ENCODE measurements at places on chromosomes 11 and 22. TPM values are rescaled to one million over a fixed set of nuclear protein-coding genes. Genes with fewer than 3 reads are reported as not detected.

Gene OR8D4
- not detected for total RNA-seq

Gene GPR83
- 0.05 TPM for total RNA-seq

DNA sequence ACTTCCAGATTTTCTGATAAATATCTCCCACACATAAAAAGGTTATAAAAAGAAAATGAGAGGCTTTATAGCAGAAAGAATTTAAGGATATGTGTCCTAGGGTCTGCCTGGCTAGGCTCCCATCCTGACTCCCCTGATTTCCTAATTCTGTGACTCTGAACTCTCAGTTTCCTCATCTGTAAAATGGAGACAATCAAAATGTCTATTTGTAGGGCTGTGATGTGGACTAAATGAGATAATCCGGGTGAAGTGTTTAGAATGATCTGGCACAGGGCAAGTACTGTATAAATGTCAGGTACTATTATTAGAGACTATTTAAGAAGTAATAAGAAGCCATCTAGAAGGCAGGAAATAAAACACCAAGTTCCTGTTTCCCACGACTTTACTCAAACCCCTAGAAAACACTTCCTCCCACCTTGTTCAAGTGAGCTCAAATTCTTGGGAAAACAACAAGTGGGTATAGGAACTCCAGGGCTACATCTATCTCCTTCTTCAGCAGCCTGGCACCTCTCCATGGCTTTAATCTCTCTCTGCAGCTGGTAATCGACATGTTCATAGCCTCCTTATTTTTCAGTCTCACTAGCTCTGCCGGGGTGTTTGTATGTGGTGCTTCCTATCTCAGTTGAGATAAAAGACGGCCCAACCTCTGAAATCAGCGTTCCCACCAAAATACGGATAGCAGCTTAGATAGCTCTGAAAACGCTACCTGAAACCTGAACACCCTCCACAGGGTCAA is 6.7 kb downstream of the ASCC2 start:
- peak; percentile 65 for DNase-seq
- H3K4me3 ChIP-seq = no peak overlapping the region
- H3K27me3 ChIP-seq = no peaks in the 10 kb centered on the region
- H3K36me3 ChIP-seq = peaks cover 8% of the 10 kb centered on the region

- H3K4me1 ChIP-seq = no peaks in the 10 kb centered on the region
- H3K27ac ChIP-seq = no peak overlapping the region
- H3K27me3 ChIP-seq = no peaks in the 10 kb centered on the region
- H3K36me3 ChIP-seq = no peaks in the 10 kb centered on the region
- no peak for DNase-seq
Measured at GRCh38 chr11:109914038-109914437, 179.2 kb upstream of the ZC3H12C start.

Data from liver (tissue), 10 donors.